ENCODE measurements at places on chromosomes 6 and 20.
A peak's percentile ranks its signal among the peaks of the same experiment; 100 is the strongest.

GRCh38 chr6:87093199-87093598 lies 1.7 kb downstream of the CGA start:
- H3K36me3 ChIP-seq = no peaks in the 10 kb centered on the region
- no peak overlapping the region for H3K4me3 ChIP-seq
- peaks cover 9% of the 10 kb centered on the region for H3K4me1 ChIP-seq

GRCh38 chr20:53162251-53162835 lies 190.2 kb downstream of the TSHZ2 start:
- peak; percentile 53 for DNase-seq
- peak overlapping the region; percentile 51 for H3K4me3 ChIP-seq
- no peaks in the 10 kb centered on the region for H3K27me3 ChIP-seq

DNA sequence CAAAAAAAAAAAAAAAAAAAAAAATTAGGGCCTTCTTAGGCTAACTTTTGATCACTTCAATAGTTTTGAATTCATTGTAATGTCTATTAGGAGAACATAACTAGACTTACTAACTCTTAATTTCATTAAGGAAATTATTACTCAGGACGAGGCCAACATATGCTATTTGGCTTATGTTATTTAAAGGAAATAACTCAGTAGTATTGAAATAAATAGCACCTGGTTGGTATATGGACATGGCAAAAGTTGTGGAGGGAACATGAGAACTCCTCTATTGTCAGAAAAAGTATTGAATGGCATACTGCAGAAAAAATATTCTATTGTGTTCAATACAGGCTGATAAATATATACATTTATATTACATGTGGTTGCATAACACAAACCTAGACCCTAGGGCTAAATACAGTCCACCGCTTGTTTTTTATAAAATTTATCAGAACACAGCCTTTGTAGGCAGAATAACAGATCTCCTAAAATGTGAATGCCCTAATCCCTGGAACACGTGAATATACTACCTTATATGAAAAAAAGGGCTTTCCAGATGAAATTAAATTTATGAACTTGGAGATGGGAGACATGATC lies 18.0 kb downstream of the CYP24A1 start:
- H3K4me1 ChIP-seq = no peaks in the 10 kb centered on the region
- no peak overlapping the region for H3K27ac ChIP-seq
- no peaks in the 10 kb centered on the region for H3K27me3 ChIP-seq
- no peaks in the 10 kb centered on the region for H3K36me3 ChIP-seq
- H3K4me3 ChIP-seq = no peak overlapping the region

- H3K36me3 ChIP-seq = no peaks in the 10 kb centered on the region
- no peak for DNase-seq
- no peaks in the 10 kb centered on the region for H3K27me3 ChIP-seq
- peaks cover 4% of the 10 kb centered on the region for H3K4me1 ChIP-seq
Measured at GRCh38 chr6:78615430-78615904, 251.9 kb upstream of the IRAK1BP1 start.

- peaks cover 12% of the 10 kb centered on the region for H3K36me3 ChIP-seq
- H3K27me3 ChIP-seq = peaks cover 3% of the 10 kb centered on the region
- no peaks in the 10 kb centered on the region for H3K4me1 ChIP-seq
- no peak overlapping the region for H3K27ac ChIP-seq
- peak; percentile 42 for DNase-seq
Measured at GRCh38 chr6:79048611-79049010, 29.4 kb downstream of the PHIP start.

- peak overlapping the region; percentile 39 for H3K27ac ChIP-seq
- peak overlapping the region; percentile 30 for H3K4me3 ChIP-seq
- peaks cover 9% of the 10 kb centered on the region for H3K4me1 ChIP-seq
- DNase-seq = peak; percentile 32
- no peaks in the 10 kb centered on the region for H3K36me3 ChIP-seq
- H3K27me3 ChIP-seq = no peaks in the 10 kb centered on the region
Measured at GRCh38 chr20:53677447-53678314, 84.0 kb upstream of the ZNF217 start.
